GOT3 (cell line): ENCODE measurements at places on chromosomes 16 and 17.

DNA sequence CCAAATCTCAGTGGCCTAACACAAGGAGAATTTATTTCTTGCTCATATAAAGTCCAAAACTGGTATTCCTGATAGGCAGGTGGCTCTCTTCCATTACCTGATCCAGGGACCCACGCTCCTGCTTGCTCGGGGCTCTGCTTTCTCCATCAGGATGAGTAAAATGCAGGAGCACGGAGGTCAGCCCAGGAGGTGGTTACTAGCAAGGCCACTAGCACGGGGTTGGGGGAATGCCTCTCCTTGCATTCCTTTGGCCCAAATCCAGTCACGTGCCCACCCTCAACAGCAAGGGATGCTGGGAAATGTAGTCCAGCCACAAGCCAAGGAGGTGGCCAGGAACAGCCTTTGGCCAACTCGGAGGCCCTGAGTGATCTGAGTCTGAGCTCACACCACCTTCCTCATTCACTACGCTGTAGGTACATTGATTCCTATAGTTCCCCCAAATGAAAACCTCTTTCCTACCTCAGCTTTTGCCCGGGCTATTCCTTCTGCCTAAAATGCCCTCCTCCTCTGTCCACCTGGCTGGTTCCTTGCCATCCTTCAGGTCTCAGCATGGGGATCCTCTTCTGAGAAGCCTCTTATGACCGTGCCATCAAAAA is 38.3 kb upstream of the HAPSTR1 start:
- DNase-seq = no peak

DNA sequence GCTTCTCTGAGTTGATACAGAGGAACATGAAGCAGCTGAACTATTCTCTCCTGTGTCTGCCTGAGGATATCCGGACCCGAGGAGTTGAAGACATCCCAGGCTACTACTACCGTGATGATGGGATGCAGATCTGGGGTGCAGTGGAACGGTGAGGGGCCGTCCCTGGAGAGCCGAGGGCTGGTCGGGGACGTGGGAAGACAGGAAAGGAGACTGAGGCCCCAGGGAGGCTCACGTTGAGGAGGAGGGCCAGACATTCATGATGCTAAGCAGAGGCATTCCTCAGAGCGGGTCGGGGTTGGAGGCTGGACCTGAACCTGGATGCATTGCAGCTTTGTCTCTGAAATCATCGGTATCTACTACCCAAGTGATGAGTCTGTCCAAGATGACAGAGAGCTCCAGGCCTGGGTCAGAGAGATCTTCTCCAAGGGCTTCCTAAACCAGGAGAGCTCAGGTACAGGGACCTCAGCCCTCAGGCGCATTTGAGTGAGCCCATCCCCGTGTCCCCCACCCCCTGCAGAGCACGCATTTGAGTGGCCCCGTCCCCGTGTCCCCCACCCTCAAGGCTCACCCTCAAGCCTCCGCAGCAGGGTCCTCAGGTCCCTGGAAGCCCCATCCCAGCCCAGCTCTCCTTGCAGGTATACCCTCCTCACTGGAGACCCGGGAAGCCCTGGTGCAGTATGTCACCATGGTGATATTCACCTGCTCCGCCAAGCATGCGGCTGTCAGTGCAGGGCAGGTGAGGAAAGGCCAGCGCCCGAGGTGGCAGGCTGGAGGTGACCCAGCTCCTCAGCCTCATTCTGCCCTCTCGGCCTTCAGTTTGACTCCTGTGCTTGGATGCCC is 8.3 kb downstream of the ALOX15B start:
- DNase-seq = no peak

GRCh38 chr17:78179372-78179771 is 7.5 kb downstream of the TK1 start:
- no peak for DNase-seq

- no peak for DNase-seq
Observed at GRCh38 chr17:45436161-45436560, 3.5 kb upstream of the ARHGAP27 start.

DNA sequence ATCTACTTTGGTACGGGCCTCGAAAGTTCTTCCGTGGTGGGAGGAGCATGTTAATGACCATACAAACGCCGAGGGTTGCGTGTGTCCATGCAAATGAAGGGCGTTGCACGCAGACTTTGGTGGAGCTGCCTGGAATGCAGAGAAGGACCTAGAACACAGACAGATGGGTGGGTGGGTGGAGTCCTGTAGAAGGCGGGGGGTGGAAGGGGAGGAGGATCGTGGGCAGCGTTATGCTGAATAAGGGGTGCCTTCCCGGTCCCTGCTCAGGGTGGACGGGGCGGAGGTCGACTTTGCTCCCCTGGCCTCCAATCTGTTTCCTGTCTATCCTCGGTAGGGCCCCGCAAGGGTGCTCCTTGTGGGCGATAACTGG is 795 bp upstream of the PAQR4 start:
- no peak for DNase-seq

- DNase-seq = no peak
Observed at GRCh38 chr16:4021070-4021779, 95.0 kb downstream of the ADCY9 start.

- no peak for DNase-seq
Observed at GRCh38 chr16:47055136-47055885, 81.8 kb upstream of the DNAJA2 start.

DNA sequence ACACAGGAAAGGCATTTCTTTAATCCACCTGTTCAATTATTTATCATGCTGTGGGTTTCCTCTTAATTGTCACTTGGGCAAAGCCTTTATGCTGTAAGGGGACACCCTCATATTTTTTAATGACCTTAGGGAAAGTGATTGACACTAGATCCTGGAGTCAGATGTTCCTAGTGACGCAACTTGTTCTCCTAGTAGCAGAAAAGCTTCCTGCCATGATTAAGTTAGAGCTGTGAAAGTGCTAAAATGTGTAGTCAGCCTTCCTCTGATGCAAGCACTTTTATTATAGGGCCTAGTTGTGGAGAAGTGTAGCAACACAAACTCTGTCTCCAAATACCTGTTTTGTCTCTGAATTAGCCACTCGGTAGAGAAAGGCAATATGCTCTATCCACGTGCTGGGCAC is 12.3 kb downstream of the TMEM100 start:
- no peak for DNase-seq

DNA sequence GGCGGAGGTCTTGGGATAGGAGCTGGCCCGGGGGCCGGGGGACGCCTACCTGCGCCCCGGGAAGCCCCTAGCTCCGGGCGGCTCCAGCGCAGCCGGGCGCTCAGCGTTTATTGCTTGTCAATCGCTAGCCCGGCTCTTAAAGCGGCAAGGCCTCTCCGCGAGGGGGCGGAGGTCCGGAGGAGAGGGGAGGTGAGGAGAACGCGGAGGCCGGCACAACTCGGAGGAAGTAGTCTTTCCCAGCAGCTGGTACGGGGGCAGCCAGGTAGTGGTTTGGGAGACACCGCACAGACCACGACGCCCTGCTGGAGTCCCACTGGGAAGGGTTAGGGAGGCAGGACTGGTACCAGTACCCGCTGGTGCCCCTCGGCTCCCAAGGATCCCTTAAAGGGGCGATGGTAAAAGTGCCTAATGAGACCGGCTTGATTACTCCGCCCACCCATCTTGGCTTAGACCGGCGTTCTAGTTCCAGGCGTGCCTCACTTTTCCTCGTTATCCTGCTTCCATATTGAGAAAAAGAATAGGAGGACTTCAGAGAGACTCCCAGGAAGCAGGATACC is at the start of gene MPP2:
MPP2 (minus strand) TSS at position 112 of the 557 bp plus-strand sequence. CDS start 3,076 bp downstream, outside the sequence.
- no peak for DNase-seq

- DNase-seq = no peak
Observed at GRCh38 chr16:51470492-51470891, 319.4 kb upstream of the SALL1 start.

DNA sequence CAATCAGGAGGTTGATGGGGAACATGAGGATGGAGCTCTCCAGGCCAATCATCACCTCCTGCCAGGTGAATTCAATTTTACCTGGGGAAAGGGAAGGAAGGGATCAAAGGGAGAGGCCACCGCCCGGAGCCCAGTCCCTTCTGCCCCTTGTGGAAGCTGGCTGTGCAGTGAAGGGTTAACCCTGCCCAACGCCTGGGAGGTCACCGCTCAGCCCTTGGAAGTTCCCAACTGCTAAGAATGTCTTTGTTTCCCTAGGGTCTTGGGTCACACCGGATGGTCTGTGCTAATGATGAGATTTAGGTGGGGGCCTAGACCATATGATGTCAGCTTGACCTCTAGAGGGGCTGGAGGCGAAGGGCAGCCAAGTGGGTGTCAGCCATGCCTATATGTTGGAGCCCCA is 52.1 kb upstream of the GCSH start:
- no peak for DNase-seq

- no peak for DNase-seq
Observed at GRCh38 chr17:76593959-76594358, 8.3 kb upstream of the ST6GALNAC2 start.

DNA sequence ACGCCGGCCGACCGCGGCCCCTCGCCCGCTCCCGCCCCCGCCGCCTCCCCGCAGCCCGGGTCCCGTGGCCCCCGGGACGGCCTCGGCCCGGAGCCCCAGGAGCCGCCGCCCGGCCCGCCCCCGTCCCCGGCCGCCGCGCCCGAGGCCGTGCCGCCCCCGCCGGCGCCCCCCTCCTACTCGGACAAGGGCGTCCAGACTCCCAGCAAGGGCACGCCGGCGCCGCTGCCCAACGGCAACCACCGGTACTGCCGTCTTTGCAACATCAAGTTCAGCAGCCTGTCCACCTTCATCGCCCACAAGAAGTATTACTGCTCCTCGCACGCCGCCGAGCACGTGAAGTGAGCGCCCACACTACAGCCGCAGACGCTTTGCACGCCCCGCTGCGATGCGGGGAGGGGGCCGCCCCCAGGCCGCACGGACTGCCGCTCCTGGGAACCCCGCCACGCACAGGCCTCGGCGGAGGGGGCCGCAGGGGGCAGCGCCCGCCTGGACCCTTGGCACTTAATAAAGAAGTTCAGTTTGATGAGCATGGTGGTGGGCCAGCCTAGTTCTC is 35.5 kb upstream of the ZC3H18 start:
- no peak for DNase-seq

DNA sequence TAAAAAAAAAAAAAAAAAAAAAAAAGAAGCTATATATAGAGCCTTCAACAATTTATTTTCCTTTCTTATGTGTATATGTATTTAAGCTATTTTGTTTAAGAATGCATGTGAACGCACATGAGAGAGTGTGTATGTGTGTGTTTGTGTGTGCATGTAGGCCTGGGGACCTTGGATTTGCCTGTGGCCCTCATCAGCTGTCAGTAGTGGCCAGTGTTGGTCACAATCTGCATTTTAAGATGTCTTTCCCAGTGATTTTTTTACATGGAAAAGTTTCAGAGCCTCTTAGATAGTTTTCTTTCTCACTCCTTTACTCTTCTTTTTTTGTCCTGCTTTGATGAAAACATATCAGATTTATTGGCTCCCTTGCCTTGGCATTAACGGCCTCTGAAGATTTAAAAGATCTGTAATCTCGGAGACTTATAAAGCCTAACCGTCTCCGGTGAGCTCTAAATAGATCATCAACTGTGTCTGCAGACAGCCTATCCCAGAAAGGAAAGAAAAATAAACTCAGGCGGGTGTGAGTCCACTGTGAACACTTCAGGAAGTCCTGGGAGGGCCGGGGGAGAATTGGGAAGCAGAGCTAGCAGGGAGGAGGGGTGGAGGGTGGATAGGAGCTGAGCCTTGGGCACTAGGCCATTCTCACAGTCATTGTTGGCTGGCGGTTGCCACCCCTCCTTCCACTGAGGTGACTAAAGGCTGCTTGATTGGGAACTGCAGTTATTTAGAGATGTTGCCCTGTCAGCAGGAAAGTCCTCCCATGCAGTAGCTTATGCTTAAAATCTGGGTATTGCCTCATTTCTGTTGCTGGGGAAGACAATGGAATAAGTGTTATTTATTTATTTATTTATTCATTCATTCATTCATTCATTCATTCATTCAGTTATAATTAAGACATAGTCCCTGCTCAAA is 86.8 kb downstream of the WWP2 start:
- DNase-seq = peak; percentile 55

DNA sequence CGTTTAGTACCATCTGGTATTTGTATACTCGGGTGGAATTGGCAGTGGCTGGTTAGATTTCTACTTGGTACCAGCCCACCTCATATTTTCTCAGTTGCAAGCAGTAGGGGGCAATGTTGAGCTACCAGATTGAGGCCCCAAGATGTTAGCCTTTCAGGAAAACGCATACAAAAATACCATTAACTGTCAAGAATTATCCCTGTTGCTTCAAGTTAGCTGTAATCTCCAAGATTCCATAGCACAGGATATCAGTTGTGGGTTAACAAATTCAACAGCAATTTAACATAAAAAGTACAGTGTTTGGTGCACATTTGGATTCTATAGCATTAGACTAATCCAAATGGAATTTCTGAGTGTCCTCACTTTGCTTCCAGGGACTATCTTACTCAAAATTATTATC is 188.2 kb downstream of the FTO start:
- no peak for DNase-seq

DNA sequence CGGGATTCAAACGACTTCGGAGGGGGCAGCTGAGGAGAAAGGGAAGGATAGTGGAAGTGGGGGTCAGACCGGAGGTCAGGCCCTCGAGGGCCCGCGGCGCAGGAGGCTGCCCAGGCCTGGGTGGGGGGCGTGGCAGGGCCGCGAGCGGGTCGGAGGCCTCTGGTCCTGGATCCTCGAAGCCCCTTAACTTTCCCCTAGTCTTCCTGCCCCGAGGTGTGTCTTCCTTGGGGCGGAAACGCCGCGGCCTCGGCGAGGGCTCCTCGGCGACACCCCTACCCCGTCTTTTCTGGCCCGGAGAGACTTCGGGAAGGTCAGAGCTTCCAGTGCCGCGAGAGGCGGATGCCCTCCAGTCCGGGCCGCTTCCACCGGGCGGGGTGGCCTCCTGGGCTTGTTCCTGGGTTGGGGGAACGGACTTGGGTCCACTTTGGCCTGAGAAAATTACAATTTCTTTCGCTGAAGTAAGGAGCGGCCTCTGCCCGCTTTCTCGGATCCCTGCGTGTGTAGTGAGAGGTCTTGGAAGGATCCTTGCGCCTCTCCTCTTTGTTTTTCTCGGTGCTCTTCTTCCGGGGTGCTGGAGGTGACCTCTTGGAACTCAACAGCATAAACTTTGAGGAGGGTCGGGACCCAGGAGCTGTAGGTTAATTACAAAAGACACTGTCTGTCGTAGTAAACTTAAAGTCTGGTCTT is 491 bp downstream of the IST1 start:
- DNase-seq = no peak

DNA sequence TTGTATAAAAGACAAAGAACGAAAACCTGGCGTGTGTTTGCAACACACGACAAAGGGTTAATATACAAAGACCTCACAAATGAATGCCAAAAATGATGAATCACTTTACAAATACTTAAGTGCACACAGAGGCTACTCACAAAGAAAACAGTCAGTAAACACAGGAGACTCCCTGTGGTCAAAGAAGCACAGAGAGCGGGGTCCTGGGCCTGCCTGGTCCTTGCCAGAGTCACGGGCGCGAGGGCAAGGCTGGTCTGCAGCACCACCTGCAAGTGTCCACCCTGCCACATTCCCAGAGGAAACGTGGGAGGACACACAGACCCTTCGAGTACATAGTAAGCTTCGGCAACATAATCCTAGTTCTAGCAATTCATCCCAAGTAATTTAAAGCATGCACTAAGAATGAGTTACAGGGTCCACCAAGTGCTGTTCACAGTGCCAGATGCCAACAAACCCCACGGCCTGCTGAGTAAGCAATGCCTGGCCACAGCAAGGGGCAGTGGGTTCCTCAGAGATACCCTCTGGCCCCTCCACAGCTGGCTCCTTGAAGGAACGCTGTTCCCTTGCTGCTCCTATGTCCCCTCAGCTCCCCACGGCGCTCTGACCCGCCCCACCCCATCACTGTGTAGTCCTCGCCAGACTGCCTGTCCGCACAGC is 24.6 kb upstream of the FAAP100 start:
- no peak for DNase-seq

GRCh38 chr17:59846394-59847165 is 46.2 kb downstream of the TUBD1 start:
- no peak for DNase-seq

- DNase-seq = no peak
Observed at GRCh38 chr16:82395212-82395611, 225.2 kb upstream of the MPHOSPH6 start.
